ENCODE measurements at places on chromosomes 6 and 20. TPM values are rescaled to one million over a fixed set of nuclear protein-coding genes. Genes with fewer than 3 reads are reported as not detected.
A peak's percentile ranks its signal among the peaks of the same experiment; 100 is the strongest.

DNA sequence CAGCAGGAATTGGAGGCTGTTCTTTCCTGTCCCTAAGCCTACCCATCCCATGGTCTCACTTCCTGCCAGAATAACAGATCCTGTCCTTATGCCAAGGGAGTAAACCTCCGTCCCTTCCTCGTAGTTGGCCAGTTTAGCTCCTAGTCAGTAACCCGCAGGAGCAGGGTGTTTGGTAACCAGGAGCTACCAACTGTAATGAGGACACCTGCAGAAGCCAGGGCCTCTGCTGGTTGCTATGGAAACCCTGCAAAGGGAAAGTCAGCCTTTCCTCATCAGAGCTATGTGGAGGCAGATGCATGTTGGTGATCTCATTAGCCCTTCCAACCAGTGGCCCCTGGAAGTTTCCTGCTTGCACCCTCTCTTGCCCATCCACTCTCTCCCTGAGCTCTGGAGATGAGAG, 368.2 kb upstream of the SULF2 start:
- DNase-seq, result no peak
- no peaks in the 10 kb centered on the region for H3K36me3 ChIP-seq
- H3K27me3 ChIP-seq, result no peaks in the 10 kb centered on the region

GRCh38 chr20:44711237-44711636, 3.9 kb upstream of the CCN5 start:
- H3K4me1 ChIP-seq, result peaks cover 17% of the 10 kb centered on the region
- H3K36me3 ChIP-seq, result no peaks in the 10 kb centered on the region
- no peak overlapping the region for H3K4me3 ChIP-seq
- no peak for DNase-seq
- H3K27ac ChIP-seq, result no peak overlapping the region

DNA sequence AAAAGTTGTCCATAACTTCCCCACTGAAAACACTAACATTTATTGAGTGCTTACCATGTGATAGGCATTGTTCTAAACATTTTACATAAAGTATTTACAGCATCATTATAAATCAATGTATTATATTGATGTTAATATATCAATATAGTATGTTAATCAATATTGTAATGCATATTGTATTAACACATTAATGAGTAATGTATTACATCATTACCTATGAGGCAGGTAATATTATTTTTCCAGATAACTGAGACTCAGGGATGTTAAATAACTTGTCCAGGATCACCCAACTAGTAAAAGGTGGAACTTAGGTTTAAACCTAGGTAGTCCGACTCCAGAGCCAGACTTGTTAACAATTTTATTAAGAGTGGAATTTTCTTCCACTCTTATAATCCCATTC, 12.2 kb upstream of the TREM2 start:
- DNase-seq, result no peak
- no peaks in the 10 kb centered on the region for H3K4me1 ChIP-seq
- H3K27ac ChIP-seq, result no peak overlapping the region
- H3K27me3 ChIP-seq, result peaks cover 37% of the 10 kb centered on the region

DNA sequence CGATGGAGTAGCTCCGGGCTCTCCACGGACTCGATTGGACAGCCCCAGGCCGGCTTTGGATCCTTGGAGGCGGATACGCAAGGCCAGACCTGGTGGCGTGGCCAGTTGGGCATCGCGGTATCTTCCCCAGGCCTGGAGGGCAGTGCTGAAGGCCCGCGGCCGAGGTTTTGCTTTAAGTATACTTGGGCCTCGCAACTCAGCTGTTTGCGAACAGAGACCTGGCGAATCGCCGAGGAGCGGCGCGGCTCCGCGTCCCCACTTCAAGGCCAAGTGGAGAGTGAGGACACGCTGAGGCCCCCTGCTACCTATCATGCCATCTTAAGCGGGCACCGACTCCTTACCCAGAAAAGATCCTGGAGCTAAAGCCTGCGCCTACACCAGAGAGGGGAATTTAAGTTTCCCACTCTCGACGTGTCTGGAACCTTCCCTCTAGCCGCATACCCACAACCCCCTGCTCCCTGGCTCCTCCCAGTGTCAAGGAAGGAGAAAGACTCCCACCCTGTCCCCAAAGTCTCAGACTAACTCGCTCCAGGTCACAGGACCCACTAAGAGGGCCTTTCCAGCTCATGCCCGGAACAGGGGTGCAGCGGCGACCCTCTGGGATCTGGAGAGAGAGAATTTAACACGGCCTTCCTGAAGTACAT, 4.1 kb downstream of the LINC00237 start:
- H3K4me1 ChIP-seq, result no peaks in the 10 kb centered on the region
- H3K4me3 ChIP-seq, result no peak overlapping the region
- peaks cover 59% of the 10 kb centered on the region for H3K27me3 ChIP-seq
- DNase-seq, result no peak
- H3K36me3 ChIP-seq, result no peaks in the 10 kb centered on the region

DNA sequence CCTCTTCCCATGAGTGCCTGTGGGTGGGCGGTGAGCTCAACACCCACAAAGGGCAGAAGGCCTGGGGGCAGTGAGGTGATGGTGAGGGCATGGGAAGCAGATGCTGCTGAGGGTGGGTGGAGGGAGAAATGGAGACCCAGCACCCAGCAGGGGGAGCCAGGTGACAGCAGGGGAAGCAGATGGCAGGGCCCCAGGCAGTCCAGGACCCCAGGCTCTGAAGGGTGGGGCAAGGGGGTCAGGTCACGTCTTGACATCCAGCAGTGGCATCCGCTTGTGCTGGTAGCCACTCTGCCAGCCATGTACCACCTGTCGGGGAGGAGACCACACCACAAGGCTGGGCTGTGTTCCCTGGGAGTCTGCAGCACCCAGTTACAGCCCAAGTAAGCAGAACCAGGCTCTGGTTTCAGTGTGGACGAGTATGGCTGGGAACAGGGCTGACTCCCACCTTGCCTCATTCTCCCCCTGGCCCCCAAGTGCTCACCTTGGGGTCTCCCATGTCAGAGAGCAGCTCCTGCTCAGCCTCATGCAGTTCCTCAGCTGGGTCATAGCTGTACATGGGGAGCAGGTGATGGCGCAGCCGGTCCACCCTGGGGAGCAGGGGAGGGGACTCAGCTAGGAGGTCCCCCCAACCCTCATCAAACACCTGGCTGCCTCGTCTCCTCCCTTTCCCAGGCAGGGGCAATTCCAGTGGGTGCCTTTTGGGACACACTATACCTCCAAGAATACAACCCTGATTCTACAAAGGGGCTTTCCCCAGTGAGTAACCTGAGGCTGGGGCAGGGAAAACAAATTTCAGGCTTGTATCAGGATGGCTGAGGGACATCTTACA, 2.0 kb downstream of the SMIM29 start:
- no peaks in the 10 kb centered on the region for H3K27me3 ChIP-seq
- peaks cover 64% of the 10 kb centered on the region for H3K4me1 ChIP-seq
- DNase-seq, result peak; percentile 72
- H3K4me3 ChIP-seq, result no peak overlapping the region
- H3K36me3 ChIP-seq, result peaks cover 10% of the 10 kb centered on the region
- H3K27ac ChIP-seq, result peak overlapping the region; percentile 83

The DEFB132 gene
- total RNA-seq, result not detected

The MUC21 gene
- not detected for total RNA-seq
